ENCODE measurements at places on chromosomes 12 and 14. TPM values are rescaled to one million over a fixed set of nuclear protein-coding genes. Genes with fewer than 3 reads are reported as not detected.

DNA sequence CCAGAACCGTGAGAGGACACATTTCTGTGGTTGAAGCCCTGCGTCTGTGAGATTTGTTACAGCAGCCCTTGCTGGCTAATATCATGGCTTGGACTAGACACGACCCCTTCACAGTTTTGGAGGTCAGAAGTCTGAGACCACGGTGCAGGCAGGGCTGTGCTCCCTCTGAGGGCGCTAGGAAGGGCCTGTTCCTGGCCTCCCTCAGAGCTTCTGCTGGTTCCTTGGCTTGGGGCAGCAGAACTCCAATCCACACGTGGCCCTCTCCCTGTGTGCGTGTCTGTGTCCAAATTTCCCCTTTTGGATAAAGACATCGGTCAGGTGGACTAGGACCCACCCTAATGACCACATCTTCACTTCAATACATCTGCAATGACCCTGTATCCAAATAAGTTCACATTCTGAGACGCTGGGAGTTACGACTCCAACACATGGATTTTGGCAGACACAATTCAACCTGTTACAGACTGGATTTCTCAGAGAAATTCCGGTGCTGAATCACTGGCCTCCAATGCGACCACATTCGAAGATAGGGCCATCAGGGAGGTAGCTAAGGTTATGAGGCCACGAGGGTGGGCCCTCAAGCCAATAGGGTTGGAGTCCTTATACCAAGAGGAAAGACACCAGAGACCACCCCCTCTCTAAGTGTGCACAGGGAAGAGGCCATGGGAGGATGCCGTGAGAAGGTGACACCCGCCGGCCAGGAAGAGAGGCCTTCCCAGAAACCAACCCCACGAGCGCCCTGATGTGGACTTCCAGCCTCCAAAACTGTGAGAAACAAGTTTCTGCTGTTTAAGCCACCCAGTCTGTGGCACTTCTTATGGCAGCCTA, 43.6 kb upstream of the PPP2R5C start:
- no peak for DNase-seq

DNA sequence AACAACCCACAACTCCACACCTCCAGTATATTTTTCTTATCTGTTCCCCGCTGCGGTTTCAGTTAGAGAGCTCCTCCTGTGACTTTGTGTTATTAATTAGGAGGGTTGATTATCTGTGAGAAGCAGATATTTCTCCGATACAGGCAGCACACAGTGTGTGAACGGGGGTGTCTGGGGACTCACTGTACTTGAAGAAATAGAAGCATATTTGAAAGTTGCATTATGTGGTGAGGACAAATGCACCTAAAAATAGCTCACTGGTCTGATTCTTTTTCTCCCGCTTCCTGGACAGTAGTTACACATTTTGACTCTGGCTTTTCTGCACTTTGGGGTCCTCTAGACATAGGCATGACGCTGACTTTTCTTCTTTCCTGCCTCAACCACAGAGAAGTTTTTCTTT, 277.7 kb downstream of the VRK1 start:
- DNase-seq, result no peak

DNA sequence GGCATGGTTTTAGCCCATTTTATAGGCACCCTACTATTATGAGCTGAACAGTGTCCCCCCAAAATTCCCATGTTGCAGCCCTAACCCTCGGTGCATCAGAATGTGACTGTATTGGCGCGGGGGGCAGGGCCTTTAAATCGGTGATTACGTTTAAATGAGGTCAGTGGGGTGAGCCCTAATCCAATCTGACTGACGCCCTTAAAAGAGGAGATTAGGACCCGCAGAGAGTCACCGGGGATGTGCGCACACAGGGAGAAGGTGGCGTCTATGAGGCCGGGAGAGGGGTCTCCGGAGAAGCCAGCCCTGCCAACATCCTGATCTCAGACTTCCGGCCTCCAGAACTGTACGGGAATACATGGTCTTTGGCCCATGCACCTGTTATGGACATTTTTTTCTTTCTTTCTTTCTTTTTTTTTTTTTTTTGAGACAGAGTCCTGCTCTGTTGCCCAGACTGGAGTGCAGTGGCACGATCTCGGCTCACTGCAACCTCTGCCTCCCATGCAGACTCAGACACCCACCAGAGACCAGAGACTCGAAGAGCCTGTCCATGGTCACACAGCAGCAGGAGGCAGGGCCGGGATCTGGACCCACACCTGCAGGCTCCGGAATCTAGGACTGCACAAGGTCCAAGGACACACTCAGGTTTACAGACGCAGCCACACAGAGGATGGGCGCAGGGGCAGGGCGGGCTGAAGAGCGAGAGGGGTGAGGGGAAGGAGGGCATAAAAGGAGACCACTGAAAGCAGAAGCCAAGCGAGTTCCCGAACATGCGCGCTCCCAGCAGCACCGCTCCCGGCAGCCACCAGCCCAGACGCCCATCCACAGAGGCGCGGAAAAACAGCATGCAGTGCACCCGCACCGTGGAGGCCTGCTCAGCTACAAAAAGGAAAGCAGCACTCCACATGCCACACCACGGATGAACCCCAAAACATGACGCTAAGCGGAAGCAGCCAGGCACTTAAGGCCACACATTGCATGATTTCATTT, 19.0 kb downstream of the SCARB1 start:
- no peak for DNase-seq

- no peak for DNase-seq
Measured at GRCh38 chr12:25388183-25388582, 137.5 kb upstream of the KRAS start.

DNA sequence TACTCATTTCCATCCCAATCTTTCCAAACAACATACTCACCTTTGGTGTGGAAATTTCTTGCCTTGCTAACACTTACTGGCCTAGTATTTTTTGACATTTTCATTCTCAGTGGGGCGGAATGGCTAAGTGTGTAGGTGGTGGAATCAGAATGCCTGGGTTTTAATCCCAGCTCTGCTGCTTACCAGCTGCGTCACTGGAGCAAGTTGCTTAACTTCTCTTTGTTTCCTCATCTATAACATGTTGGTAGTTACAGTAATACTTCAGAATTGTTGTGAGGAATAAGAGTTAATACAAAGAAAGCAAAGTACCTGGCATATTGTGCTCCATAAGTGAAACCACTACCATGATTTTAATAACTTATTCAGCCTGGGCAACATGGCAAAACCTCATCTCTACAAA, 3.0 kb upstream of the FAM177A1 start:
- no peak for DNase-seq

DNA sequence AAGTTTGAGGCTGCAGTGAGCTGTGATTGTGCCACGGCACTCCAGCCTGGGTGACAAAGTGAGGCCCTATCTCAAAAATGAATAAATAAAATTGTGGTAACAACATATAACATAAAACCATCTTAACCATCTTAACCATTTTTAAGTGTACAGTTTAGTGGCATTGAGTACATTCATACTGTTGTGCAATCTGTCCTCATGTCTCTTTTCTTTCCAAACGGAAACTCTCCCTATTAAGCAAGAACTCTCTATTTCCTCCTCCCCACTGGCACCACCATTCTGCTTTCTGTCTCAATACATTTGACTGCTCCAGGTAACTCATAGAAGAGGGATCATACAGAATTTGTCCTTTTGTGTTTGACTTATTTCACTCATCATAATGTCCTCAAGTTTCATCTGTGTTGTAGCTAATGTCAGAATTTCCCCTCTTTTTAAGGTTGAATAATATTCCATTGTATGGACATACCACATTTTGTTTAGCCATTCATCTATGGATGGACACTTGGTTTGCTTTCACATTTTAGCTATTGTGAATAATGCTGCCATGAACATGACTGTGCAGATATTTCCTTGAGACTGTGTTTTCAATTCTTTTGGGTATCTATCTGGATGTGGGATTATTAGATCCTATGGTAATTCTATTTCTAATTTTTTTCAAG, 4.4 kb upstream of the MARK3 start:
- no peak for DNase-seq

DNA sequence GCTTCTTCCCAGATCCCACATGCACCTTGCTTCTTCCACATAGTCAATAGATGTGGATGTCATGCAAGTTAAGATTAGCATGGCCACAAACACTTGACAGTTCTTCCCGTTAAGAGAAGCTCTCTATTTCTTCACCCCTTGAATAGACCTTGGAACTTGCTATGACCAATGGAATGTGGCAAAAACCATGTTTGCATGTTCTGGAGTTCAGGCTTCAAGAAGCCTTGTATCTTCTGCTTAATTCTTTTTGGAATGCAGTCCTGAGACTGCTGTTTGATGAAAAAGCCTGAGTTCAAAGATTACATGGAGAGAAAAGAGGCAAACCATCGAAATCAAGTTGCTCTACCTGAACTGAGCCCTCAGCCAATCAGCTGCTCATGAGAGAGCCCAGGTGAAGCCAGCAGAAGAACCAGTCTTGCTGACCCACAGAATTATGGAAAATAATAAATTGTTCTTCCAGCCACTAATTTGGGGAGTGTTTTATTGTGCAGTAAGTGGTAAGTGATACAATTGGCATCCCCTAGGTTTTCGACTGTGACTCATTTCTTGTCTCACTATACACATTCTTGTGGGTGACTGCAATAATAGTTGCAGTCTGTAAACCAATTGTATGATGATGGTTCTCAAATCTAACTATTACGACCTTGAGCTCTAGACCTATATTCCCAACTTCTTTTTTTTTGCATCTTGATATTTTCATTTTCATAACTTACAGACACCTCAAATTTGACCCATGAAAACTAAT, 12.6 kb downstream of the RASSF9 start:
- no peak for DNase-seq

DNA sequence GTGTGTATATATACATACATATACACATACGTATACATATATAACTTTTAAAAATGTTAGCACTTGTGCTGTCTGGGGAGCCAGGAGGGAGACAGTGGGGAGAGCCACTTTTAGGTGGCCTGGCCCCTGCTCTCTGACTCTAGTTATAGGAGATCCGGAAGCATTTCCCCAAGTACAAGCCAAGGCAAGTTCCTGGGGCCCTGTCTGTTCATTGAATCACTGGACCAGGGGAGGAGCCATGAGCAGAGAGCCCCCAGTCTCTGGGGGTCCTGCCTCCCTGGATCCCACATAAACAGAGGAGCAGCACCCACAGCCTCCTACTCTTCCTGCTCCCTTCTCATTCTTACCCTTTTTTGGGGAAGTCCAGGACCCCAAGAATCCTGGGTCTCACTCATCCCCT, 45.4 kb upstream of the TMED10 start:
- DNase-seq, result no peak

GRCh38 chr12:7959278-7959677, 23.3 kb upstream of the SLC2A3 start:
- no peak for DNase-seq

DNA sequence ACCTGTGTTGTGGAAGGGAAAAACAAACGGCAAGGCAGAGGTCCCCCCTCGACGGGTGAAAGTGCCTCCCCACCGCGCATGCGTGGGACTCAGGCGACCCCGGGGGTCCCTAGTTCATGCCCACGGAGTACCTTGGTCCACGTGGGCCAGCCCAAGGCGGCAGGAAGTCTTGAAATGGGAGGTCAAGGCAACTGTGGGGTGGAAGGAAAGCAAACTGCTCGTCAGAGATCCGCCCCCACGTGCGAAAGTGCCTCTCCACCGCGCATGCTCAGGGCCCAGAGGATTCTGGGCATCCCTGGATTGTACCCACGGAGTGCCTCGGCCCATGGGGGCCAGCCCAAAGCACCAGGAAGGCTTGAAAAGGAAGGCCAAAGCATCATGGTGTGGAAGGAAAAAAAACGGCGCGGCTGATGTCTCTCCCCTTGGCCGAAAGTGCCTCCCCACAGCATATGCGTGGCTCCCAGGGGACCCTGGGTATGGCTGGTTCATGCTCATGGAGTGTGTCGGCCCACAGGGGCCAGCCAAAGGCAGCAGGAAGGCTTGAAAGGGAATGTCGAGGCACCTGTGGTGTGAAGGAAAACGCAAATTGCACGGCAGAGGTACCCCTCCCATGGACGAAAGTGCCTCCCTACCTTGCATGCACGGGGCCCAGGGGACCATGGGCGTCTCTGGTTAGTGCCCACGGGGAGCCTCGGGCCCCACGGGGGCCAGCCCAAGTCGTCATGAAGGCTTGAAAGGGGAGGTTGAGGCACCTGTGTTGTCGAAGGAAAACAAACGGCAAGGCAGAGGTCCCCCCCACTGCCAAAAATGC, 369.7 kb downstream of the ALG10 start:
- DNase-seq, result peak; percentile 8

DNA sequence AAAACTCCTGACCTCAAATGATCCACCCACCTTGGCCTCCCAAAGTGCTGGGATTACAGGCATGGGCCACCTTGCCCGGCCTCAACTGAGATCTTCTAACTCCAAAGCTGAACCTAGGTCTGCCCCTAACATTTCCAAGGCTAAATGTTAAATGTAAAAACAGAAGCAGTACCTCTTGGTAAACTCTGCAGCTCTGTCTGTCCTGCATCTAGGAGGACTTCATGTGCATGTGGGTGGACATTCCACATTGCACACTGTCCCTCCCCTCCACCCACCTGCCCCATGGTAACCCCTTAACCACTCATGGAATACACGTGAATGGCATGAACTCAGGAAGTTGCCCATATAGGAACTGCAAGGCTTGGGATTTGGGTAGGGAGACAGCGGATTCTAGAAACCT, 33.1 kb downstream of the SNX6 start:
- no peak for DNase-seq

- no peak for DNase-seq
Measured at GRCh38 chr14:72451054-72451972, 442.6 kb downstream of the DPF3 start.

GRCh38 chr12:118925407-118925806, 55.9 kb upstream of the SRRM4 start:
- no peak for DNase-seq

DNA sequence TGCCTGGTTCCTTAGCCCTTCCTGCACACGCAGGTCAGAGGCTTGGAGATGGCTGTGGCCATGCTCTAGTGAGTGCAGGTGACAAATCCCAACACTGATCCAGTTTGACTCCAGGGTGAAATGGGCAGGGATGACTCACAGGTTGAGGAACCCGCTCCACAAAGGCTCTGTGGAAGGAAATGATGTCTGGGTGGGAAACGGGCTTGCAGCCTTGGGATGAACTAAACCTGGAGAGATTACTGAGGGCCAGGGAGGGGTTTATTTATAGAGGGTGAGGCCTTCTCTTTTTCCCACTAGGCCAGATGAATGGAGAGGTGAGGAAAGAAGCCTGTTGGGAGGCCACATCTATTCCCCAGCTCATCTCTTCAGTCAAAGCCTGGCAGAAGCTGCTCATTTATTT, 29.3 kb upstream of the EMP1 start:
- no peak for DNase-seq

GRCh38 chr12:75814851-75815754, 216.5 kb downstream of the PHLDA1 start:
- DNase-seq, result no peak

- DNase-seq, result no peak
Measured at GRCh38 chr14:44914849-44915248, 46.9 kb downstream of the KLHL28 start.

Gene SDR9C7
- total RNA-seq, result not detected

Gene CBLN3
- total RNA-seq, result 2.3 TPM

Gene PSMB5
- total RNA-seq, result 111 TPM

Gene TSPAN8
- total RNA-seq, result not detected

Gene LTB4R
- total RNA-seq, result 1.6 TPM

Gene IL31
- not detected for total RNA-seq

Gene RPS6KA5
- total RNA-seq, result 11.9 TPM

Gene CTDSP2
- 104 TPM for total RNA-seq

Gene OR8S1
- not detected for total RNA-seq

Gene PMCH
- total RNA-seq, result not detected

Gene SIRT4
- total RNA-seq, result 10.2 TPM

Gene IFNG
- not detected for total RNA-seq

Gene KCNA1
- not detected for total RNA-seq

Gene RD3L
- total RNA-seq, result 29.8 TPM

Gene MFAP5
- total RNA-seq, result 29.1 TPM
